NCI-H1436 (cell line): ENCODE measurements at places on chromosomes 1 and 21.

GRCh38 chr1:175922254-175922881, 179.0 kb upstream of the TNR start:
- DNase-seq = no peak

GRCh38 chr1:224513383-224513782, 78.8 kb upstream of the WDR26 start:
- no peak for DNase-seq

- no peak for DNase-seq
Observed at GRCh38 chr1:189084811-189085210, 1392.9 kb downstream of the BRINP3 start.

- DNase-seq = no peak
Observed at GRCh38 chr1:158813164-158813563, 18.0 kb upstream of the MNDA start.

- no peak for DNase-seq
Observed at GRCh38 chr1:30166174-30166573, 557.2 kb downstream of the MATN1 start.

DNA sequence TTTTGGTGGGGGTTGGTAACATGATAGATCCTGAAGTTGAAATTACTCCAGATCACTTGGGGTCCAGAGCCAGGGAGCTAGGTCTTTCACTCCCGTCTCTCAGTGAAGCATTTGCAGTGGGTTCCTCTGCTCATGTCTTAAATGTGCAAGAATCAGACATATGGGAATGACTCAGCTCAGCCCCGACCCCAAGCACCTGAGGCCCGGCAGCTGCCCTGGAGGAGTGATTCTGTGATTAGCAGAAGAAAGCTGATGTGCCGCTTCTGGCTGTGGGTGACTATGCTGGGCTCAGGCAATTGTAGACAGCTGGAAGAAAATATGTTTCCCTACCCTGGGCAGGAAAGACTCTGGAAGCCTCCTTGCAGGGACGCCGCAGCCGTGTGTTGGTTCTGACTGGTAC, 601.7 kb downstream of the NPHP4 start:
- DNase-seq = no peak
